ENCODE measurements at places on chromosomes 12 and 14. TPM values are rescaled to one million over a fixed set of nuclear protein-coding genes. Genes with fewer than 3 reads are reported as not detected.

Gene KERA
- total RNA-seq: not detected

DNA sequence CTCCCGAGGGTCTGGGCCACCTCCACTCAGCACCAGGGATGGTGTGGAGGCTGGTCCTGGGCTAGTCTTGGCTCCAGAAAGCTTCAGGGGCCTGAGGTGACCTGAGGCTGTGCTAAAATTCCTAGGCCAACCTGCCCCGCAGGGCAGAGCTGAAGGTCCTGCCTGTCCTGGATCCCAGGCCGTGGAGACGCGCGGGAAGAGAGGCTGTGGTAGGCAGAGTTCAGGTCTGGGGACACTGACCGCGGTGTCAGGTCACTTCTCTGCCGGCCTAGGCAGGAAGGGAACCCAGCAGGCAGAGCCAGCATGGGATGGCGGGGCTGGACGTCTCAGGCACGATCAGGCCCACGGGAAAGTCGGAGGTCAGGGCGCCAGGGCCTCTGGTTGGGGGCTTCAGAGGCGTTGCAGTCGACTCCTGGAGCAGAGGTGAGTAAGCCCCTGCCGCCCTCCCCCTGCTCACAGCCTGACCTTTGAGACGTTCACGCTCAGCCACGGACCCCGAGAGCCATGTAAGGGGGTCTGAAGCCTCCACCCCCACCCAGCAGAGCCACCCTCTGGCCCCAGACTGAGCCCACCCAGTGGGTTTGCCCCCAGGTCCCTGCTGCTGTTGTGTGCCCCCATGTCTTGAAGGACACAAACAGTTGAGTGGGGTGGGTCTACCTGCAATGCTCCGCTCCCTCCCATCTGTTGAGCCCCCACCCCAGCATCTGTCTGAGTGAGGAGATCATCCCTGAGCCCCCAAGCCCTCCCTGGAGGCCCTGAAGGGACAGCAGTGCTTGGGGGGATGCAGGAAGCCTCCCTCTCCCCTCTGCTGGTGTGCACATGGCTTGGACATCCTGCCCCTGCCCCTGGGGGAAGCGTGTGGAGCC, 142.7 kb downstream of the KIF26A start:
- no peak for DNase-seq

GRCh38 chr12:95231190-95231589, 13.6 kb downstream of the VEZT start:
- no peak for DNase-seq

- DNase-seq: no peak
Measured at GRCh38 chr14:104592785-104593184, 11.8 kb downstream of the TMEM179 start.

GRCh38 chr12:31324845-31325523, 966 bp downstream of the SINHCAF start:
- peak; percentile 61 for DNase-seq

GRCh38 chr12:14443531-14443930, 78.0 kb downstream of the ATF7IP start:
- DNase-seq: no peak

Gene CLEC2A
- total RNA-seq: not detected

DNA sequence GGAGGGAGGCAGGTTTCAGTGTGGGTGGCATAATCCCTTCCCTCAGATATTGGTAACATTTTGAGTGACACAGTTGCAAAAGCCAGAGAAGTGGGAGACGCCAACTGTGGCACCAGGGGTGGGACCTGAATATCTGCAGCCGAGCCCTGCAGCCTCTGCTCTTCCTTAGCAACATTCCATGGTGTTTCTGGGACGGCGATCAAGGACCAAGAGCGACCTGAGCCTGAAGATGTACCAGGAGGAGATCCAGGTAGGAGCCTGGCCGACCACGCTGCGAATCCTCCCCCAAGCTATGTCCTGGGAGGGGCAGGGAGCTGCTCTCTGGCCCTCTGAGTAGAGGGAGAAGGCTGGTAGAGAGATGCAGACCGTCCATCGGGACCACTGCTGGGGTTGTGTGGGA, 41.8 kb downstream of the SLC8B1 start:
- no peak for DNase-seq
